GM12865 (cell line): ENCODE measurements at places on chromosomes 4 and X.

- no peak for DNase-seq
Measured at GRCh38 chrX:77444545-77444944, 2.6 kb upstream of the FGF16 start.

DNA sequence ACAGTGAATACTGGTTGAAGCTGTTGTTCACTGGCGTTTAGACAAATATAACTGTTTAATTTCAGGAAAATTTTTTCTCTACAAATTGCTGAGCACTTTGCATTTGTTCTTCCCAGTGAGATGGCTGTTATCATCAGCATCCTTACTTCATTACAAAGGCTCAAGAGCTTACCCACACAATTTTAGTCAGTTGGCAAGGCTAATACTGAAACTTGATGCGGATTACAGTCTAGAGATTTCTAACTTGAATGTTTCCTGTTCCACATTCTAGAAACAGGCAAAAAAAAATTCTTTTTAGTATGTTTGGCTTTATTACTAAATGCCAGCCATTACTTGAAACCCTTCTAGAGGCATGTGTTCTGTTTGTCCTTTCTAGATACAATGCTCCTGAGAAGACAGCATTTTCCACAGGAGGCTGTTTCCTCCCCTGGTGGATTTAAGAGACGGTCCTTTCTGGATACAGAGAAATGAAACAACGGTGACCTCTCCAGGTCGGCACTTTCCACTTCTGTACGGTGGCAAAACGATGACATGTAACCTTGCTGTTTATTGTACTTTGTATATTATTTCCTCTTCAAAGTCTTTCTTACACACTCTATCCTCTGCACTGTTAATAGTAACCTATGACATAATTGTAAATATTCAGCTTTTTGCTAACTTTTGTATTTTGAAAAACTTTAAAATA, 80.9 kb downstream of the RFC1 start:
- no peak for DNase-seq

GRCh38 chr4:654871-655463, 19.1 kb downstream of the ATP5ME start:
- DNase-seq, result no peak

DNA sequence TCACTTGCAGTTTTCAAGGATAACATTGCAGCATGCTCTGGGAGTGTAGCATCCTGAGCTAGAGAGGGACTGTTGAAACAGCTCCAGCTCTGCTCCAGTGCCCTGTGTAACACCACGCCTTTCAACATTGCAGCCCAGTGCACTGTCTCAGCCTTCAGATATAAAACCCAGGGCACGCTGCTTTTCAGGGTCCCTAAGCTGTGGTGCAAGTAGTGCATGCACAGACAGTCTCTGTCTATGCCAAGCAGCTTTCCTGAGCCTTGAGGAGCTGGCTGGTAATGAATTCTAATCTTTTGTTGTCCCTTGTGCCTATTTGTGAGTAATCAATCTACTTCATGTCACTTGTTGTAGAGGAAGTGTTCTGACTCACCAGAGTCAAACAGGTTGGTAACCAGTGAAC, 897.0 kb downstream of the ARAP2 start:
- DNase-seq, result no peak

DNA sequence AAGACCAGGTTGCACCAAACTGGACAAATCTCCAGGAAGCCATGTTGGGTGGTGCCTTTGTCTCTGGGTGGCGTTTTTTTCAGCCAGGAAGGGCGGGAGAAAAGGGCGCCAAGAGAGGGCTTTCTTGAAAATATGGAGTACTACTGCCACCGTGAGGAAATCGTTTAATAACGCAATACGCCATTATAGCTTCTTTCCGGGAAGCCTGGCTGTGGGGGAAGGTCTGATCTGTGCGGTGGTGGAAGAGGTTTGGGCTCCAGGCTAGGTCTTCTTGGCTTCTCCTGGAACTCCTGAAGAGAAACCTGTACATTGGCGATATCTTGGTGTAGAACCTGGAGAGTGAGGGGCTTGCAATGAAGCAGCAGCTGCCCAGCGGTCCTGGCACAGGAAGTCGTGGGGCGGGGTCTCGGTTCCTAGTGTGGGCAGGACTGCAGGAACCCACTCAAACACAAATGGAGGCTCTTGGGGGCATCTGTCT, 202.7 kb downstream of the OR13H1 start:
- peak; percentile 36 for DNase-seq

DNA sequence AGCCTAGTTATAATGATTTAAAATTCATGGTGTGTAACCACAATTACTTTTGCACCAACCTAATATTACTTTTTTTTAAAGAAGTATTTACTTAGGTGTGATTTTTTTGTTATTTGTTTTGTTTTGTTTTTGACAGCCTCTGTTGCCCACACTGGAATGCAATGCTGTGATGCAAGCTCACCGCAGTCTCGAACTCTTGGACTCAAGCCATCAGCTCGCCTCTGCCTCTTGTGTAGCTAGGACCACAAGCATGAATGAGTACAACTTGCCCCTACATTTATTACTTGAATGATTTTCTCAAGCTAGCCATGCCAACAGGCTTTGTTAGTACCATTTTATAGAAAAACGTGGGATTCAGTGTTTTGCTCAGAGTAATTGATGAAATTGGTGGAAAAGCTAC, 488.8 kb upstream of the CPEB2 start:
- DNase-seq, result no peak
